ENCODE measurements at places on chromosomes 4 and X. TPM values are rescaled to one million over a fixed set of nuclear protein-coding genes. Genes with fewer than 3 reads are reported as not detected.
A peak's percentile ranks its signal among the peaks of the same experiment; 100 is the strongest.

DNA sequence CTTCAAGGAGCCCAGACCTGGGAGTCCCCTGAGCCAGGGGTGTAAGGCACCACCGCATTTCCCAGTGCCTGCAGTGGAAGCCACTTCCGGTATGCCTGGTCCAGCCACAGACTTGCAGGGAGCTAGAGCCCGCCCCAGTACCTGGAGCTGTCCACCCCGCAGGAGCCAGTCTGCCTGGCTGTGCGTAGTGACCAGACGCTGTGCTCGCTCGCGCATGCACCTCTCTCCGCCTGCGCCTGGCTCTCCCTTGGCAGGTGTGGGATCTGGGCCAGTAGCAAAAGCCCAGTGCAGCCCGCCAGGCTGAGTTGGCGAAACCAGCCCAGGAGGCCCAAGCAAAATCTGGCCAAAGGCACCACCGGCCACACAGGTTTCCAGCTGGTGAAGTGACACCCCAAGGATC is 973.7 kb upstream of the AGA start:
- DNase-seq, result no peak

- DNase-seq, result no peak
These were observed 752 bp downstream of the ERAS start for GRCh38 chrX:48826876-48827653.

DNA sequence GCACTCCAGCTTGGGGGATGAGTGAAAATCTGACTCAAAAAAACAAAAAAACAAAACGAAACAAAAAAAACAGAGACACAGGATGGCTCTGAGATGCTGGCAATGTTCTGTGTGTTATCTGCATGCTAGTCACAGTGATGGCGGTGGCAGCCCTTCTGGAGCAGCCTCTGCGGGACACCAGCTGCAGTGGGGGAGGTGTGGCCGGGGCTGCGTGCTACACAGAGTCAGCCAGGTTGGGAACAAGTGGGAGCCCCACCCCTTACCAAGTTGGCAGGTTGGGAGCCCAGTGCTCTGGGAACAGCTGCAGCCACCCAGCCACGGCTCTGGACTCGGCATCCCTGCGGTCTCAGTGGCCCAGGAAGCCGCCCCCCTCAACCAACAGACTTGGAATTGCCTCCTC is 206.5 kb upstream of the ZFP42 start:
- no peak for DNase-seq

DNA sequence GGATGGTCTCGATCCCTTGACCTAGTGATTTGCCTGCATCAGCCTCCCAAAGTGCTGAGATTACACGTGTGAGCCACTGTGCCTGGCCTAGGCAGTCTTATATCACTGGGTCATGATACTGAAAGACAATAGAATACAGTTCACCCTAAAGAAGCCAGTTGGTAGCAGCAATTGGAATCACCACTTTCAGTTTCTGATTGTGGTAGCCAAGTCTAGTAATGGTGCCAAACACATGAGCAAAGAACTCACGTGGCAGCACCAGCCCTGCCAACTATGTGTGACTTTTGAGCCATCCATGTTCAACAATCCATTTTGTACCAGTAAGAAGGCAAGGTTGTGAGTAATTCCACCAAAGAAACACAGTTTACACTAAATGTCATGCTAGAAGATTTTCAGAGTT is 548.4 kb downstream of the KLHL13 start:
- DNase-seq, result no peak

DNA sequence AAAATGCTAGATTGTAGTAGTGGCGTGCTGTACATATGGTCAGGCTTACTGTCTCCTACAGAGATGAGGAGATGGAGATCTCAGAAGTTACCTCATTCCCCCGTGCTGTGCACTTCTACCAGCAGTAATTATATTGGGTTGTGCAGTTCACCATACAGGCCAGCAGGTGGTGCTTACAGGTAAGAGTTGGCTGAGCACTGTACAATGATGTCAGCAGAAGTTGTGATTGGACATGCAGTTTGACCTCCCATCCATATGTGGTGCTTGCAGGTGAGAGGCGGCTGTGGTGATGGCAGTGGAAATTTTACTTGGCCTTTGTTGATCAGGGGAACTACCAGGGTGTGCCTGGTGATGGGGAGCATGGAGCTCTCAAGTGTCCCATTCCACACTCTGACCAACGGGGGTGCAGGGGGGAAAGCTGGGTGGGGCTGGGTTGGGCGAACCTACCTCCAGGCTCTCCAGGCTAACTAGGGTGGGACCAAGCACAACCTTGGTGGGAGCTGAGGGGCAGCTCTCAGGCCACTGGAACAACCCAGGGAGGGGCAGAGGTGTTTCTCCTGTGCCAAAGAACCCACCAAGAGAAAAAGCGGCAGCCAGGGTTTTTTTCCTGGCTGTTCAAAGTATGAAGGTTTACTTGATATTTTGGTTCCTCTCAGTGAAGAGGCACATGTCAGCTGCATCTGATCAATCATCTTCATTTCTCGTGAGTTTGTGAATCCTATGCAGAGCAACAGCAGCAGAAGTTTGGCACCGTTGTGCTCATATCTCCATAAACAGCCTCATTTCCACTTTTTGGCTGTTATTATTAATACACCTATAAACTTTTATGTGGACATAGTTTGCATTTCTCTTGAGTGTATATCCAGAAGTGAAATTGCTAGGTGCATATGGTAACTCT is 73.8 kb upstream of the FREM3 start:
- DNase-seq, result peak; percentile 0

DNA sequence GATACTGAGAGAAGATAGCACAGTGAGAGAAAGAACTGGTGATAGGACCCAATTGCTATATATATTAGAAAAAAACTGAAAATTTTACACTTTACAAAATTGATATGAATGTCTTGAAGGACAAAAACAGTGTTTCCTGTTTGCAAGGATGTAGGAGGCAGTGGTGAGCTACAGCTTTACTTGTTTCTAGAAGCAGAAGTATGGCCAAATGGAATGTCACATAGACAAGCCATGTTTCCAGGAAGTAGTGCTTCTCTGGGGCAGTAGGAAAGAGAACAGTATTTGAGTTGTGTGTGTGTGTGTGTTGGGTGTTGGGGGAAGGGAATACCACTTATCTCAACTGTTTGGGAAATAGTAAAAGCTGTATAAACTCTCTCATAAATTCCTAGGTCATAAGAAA is 60.9 kb upstream of the IBSP start:
- DNase-seq, result no peak

DNA sequence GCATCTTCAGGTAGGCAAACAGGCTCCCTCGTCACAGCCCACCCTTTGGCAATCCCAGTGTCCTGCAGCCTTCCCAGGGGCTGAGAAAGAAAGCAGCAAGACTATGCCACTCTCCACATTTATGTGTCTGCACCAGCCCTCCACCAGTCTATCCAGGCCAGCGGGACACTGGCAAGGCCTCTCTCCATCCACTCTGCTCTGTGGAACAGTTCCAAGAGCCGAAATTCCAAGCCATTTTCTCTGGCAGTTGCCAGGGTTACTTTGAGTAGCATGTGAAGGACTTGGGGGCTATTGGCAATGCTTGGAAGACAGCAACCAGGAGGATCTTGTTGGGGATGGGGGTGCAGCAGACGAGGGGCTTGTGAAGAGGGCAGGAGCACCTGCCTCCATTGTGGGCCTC is 52.1 kb downstream of the TSC22D3 start:
- no peak for DNase-seq

DNA sequence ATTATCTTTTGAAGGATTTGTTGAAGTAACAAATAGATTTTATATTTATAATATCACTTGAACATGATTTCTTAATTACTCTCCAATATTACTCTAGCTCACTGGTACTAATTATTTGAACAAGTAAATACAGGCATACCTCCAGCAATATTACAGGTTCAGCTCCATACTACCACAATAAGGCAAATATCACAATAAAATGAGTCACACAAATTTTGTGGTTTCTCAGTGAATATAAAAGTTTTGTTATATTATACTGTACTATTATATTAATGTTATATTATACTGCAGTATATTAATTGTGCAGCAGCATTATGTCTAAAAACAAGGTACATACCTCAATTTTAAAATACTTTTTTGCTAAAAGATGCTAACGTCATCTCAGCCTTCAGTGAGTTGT is 22.4 kb upstream of the IQCM start:
- DNase-seq, result no peak

GRCh38 chrX:39577985-39578869 is 519.5 kb downstream of the BCOR start:
- no peak for DNase-seq

- DNase-seq, result no peak
These were observed 51.8 kb downstream of the CHRDL1 start for GRCh38 chrX:110743679-110744340.

GRCh38 chr4:88230969-88231771 is 53.2 kb downstream of the PPM1K start:
- peak; percentile 67 for DNase-seq

GRCh38 chr4:123559955-123560871 is 163.6 kb downstream of the SPRY1 start:
- no peak for DNase-seq

DNA sequence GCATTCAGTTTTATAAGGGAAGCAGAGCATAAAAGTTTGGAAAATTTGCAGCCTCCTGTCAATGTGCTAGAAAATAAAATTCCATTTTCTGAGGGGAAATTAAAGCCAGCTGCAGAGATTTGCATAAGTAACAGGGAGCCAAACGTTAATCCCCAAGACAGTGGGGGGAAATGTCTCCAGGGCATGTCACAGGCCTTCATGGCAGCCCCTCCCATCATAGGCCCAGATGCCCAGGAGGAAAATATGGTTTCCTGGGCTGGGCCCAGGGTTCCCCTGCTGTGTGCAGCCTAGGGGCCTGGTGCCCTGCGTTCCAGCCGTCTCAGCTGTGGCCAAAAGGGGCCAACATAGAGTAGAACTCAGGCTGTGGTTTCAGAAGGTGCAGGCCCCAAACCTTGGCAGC is 9.3 kb downstream of the RNF4 start:
- DNase-seq, result no peak

DNA sequence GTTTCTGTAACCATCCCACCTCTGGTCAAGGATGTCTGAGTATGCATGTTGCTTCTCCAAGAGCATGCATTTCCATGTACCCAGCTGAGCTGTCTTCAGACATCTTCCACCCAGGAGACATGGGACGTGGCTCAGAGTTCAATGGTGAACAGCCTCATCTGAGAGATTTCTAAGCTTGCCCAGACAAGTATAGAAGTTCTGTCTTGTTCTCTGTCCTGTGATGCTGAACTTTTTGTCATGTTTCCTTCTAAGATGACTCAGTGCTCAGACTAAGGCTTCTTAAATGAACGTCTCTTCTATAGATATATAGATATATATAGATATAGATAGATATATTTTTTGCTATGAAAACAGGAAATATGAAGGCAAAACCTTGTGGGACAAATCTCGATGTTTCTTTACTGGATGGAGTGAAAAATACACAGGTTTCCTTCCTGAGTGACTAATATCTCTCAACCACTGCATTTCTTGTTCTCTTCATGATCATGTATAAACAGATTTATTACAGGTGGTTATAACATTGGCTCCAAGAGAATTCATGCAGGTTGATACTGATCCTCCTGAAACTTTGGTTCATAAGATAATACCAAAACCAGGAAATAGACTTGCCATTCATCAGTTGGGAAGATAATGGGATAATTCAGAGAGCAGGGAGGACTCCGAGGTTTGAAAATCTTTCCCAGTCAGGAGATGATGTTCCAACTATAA is 168.2 kb downstream of the ZNF518B start:
- no peak for DNase-seq

GRCh38 chr4:182205306-182205705 is 37.9 kb upstream of the TENM3 start:
- DNase-seq, result no peak

- no peak for DNase-seq
These were observed 19.1 kb downstream of the ACSL1 start for GRCh38 chr4:184806711-184807110.

- DNase-seq, result no peak
These were observed 44.8 kb downstream of the RBMX start for GRCh38 chrX:136835761-136836160.

GRCh38 chr4:92172203-92172602 is 131.6 kb upstream of the GRID2 start:
- DNase-seq, result no peak

DNA sequence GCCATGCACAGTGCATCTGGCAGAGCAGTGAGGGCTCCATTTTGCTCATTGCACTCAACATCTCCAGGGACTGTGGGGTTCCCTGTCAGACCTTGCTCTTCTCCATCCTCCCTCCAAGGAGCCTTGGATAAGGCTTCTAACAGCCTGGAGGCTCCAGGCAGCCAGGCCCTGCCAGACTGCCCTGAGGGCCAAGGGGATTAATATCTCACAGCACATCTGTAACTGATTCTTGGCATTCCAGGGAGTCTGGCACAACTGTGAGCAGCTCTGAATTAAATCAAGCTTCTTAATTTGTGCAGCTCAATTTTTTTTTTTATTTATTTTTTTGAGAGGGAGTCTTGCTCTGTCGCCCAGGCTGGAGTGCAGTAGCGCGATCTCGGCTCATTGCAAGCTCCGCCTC is 224.5 kb upstream of the PGRMC2 start:
- no peak for DNase-seq

DNA sequence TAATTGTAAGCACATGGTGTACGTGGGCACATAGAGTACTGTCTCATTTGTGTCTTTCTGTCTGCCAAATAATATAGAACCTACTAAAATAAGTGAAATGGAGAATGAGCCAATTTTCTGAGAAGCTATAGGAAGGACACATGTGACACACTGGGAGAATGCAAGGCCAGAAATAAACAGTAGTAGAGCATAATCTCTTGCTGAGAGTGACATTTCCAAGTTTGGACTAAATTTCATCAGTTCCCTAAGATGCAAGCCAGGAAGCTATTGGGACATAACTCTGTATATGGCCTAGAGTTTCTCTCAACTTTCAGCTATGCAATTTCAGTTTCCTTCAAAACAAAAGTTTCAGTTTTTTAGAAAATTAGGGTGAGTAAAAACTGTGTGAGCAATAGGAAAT is 638.7 kb downstream of the PCDH18 start:
- DNase-seq, result no peak

GRCh38 chr4:73194064-73194463 is 64.5 kb downstream of the ANKRD17 start:
- DNase-seq, result no peak

- peak; percentile 10 for DNase-seq
These were observed 793 bp downstream of the GRIA3 start for GRCh38 chrX:123184866-123185276.

RHOXF1 gene
- not detected for polyA plus RNA-seq

TMEM271 gene
- not detected for polyA plus RNA-seq

CENPVL3 gene
- not detected for polyA plus RNA-seq

PAPSS1 gene
- 56.3 TPM for polyA plus RNA-seq

HDAC8 gene
- 17.8 TPM for polyA plus RNA-seq

PABPC1L2B gene
- not detected for polyA plus RNA-seq

CYBB gene
- polyA plus RNA-seq, result 19.2 TPM

SSX3 gene
- polyA plus RNA-seq, result not detected
